SW 1271 (cell line): ENCODE measurements at places on chromosomes 13 and 19.

DNA sequence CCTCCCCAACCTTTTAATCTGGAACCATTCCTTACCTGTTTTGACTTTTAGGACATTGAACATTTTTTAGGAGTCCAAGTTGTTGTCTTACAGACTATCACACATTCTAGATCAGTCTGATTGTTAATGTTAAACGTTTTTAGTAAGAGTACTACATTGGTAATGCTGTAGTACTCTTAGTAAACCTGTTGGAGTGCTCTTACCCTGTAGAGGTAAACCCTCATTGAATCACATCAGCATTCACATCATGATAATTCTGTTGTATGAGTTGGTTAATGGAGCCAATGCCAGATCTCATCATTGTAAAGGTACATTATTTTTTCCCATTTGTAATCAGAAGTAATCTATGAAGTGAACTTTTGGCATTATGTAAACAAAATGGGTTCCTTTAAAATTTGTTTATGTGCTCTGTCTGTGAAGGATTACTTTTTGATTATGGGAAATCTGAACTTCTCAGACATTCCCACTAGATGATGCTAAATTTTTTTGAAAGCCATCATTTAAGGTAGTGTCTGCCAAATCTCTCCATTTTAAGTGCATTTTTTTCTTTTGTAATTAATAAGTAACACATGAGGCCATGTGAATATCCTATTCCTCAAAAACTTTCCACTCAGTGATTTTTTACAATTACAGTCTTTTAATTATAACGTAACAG lies 55.2 kb downstream of the VWA8 start:
- peak; percentile 13 for DNase-seq

DNA sequence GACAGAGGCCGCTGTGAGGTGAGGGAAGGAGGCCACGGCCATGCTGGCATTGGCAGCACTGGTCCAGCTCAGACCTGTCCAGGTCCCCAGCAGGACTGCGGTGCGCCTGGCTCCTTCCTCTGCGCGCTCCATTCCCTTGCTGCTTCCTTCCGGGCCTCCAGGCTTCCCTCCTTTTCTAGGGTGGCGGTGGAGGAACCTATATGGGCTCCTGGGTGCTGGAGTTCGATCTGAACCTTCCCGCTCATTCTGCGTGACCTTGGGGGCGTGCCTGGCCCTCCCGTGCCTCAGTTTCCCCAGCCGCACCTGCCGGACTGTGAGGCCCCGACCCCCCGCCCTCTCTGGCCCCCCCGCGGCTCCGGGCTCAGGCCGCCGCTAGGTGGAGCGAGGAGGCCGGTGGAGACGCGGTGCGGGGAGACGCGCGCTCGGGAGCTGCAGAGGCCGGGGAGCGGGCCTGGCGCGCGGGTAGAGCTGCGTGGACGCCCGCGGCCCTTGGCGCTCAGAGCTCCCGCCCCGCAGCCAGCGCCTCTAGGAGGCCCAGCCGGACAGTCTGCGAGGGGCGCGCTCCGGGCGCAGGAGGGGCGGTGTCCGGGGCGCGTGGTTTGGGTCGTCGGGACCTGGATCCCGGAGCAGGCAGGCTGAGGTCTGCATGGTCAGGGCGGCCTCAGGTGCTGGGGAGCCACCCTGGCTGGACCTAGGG lies 29.9 kb downstream of the EFNA2 start:
- DNase-seq, result no peak

DNA sequence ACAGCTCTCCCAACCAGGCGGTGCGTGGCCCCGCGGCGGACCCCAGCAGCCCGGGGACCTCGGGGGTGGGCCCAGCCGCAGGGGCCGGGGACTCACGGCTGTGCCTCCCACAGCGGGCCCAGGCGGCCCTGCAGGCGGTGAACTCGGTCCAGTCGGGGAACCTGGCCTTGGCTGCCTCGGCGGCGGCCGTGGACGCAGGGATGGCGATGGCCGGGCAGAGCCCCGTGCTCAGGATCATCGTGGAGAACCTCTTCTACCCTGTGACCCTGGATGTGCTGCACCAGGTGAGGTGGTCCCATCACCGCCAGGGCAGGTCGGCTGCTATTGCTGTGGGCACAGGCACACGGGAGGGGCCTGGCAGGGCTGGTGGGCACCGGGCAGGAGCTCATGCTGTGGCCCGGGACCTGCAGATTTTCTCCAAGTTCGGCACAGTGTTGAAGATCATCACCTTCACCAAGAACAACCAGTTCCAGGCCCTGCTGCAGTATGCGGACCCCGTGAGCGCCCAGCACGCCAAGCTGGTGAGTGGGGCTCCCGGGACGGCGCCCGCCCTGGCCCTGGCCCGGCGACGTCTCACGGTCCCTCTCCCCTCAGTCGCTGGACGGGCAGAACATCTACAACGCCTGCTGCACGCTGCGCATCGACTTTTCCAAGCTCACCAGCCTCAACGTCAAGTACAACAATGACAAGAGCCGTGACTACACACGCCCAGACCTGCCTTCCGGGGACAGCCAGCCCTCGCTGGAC lies 7.3 kb downstream of the PTBP1 start:
- no peak for DNase-seq

DNA sequence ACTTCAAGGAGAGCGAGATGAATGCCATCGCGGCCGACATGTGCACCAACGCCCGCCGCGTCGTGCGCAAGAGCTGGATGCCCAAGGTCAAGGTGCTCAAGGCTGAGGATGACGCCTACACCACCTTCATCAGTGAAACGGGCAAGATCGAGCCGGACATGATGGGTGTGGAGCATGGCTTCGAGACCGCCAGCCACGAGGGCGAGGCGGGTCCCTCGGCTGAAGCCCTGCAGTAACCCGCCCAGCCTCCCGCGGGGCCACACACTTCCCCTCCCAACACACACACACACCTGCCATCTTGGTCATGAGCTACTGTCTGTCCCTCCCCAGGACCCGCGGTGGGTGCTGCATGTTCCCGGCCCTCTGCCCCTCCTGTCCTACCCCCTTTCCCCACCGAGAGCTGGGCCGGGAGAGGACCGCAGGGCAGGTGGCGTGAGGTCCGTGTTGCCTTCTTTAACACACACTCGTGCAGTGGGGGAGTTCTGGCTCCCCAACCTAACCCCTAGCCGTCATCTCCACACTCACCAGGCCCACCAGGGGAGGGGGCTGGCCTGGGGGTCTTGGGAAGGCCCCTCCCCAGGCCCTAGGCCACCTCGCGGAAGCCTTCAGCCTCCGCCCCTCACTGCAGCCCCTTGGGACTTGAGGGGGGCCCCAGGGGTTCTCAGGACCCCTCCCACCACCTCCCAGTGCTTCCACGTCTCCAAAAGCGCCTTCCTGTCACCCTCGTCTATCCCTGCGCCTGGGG lies 11.8 kb downstream of the STX10 start:
- DNase-seq, result no peak

- no peak for DNase-seq
Observed at GRCh38 chr13:43377973-43378372, 354.6 kb downstream of the DNAJC15 start.

GRCh38 chr19:3007975-3008374 lies 21.1 kb downstream of the TLE2 start:
- no peak for DNase-seq
